C1 segment of cervical spinal cord (tissue), 14 donors: ENCODE measurements at places on chromosomes 2 and 18.

GRCh38 chr2:149808556-149808955, 221.0 kb upstream of the MMADHC start:
- DNase-seq = no peak

GRCh38 chr2:12155303-12156051, 409.0 kb downstream of the LPIN1 start:
- no peak for DNase-seq

DNA sequence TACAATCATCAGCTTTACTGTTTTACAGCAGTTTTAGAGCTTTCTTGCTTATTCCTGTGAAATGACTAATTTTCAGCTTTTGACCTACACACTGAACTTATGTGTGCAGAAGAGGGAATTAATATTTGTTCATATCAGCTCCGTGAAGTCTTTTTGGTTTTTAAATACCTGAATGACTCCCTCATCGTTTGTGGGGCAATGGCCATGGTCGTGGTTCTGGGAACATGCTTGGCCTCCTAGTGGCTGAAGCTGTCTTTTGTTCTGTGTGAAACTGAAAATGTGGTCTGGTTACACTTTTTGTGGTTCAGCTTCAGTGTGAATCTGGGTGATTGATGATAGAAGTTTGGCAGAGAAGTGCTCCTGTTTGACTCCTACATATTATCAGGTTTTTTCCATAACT, 408.1 kb downstream of the THSD7B start:
- no peak for DNase-seq

- DNase-seq = no peak
Measured at GRCh38 chr2:196183528-196184231, 12.3 kb upstream of the STK17B start.

DNA sequence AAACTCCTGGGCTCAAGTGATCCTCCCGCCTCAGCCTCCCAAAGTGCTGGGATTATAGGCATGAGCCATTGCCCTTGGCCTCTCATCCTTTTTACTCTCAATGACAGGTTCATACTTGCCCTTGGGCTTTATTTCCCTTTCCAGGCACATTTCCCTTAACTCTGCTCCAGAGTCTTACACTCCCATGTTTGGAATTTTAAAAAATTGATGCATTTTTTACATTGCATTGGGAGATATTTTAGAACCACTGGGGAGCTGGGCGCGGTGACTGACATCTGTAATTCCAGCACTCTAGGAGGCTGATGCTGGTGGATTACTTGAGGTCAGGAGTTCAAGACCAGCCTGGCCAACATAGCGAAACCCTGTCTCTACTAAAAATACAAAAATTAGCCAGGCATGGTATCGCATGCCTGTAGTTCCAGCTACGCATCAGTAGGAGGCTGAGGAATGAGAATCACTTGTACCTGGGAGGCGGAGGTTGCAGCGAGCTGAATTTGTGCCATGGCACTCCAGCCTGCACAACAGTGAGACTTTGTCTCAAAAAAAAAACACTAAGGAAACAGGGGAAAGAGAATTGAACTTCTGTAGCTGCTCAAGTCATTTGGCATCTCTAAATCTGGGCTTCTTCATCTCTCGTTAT, 18.2 kb downstream of the TGIF1 start:
- no peak for DNase-seq

GRCh38 chr2:52539026-52539970, 1228.3 kb upstream of the CHAC2 start:
- DNase-seq = no peak

DNA sequence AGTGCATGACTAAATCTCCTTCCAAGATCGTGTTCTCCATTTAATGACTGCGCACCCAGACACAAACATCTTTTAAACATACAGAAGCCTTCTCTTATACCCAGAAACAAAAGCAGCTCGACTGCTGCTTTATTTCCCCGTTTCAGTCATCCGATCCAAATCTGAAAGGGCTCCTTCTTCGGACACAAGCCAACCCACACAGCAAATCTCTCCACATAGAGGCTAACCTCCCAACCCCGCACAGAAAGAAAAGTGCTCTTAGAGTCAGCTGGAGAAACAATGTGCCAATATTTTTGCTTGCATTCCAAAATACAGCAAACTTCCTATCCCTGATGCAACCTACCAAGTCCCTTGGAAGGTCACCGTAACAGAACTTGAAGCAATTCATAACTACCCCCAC, 29.1 kb downstream of the GAREM1 start:
- DNase-seq = no peak

- no peak for DNase-seq
Measured at GRCh38 chr2:237859533-237860272, at the start of gene RAMP1. TSS of gene RAMP1 (plus strand) at chr2:237859623. CDS start at chr2:237859676, 53 bp downstream.

- DNase-seq = no peak
Measured at GRCh38 chr2:202261531-202261930, 4.0 kb upstream of the NOP58 start.

DNA sequence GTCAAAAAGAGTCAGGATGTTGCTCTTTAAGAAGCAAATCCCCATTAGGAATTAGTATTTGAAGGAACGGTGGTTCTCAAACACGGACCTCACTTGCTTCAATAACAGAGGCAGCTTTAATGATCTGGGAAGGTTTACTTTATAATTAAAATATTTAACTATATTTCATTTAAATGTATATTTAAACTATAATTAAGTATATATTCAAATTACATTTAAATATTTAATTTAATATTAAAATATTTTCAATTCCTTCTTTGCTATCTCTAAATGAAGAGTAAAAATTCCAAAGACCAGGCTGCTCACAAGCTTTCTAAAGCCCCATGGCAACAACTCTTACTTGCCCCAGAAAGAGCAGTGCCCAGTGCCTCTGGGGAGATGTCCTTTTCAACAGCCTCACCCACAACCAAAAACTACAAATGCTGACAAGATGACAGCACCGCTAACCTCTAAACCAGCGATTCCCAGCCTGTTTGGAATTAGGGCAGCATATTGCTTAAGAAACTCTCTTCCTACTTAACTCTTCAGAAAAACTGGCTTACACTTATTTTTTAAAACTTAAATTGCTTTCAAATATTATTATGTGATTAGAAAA, 62.9 kb upstream of the POU3F3 start:
- DNase-seq = no peak

GRCh38 chr2:46909771-46910419, 5.7 kb downstream of the MCFD2 start:
- DNase-seq = no peak
